ENCODE measurements at places on chromosomes 13 and 19.
A peak's percentile ranks its signal among the peaks of the same experiment; 100 is the strongest.

GRCh38 chr13:108263621-108264355, 5.7 kb upstream of the TNFSF13B start:
- DNase-seq: no peak

DNA sequence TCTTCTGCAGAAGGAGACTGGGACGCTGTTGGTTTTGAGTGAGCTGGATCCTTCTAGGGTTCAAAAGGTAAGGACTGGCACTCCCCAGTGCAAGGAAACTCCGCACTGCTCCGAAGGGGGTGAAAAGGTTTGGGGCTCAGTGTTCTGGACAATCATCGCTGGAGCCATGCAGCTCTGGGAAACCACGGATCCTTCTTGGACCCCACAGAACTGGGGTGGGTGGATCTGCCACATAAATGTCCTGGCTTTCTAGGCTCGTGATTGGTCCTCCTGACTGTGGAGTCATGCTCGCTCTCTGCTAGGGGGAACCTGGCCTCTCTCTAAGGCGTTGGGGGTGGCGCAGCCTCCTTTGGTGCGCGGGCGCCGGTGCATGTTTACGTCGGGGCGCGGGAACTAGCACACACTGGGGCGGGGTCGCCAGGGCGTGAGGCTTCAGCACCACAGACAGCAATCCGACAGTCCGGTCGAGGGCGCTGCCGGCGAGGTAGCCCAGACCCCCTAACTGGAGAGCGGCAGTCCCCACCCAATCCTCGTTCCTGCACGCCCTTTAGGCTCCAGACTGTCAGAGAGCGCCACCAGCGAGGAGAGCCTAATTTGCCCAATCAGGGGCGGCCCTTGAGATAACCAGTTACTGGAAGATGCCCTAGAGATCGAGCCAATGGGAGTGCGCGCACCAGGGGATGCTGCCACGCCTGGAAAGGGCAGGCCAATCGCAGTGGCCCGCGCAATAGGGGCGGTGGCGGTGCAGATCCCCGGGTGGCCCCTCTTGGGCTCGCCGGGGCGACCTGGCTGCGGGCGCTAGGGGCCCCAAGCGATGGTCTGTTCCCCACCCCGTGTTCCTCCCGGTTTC, 913 bp upstream of the ELAVL3 start:
- peak; percentile 77 for DNase-seq

- DNase-seq: peak; percentile 55
Observed at GRCh38 chr19:41785653-41786052, 10.7 kb upstream of the CEACAM3 start.

DNA sequence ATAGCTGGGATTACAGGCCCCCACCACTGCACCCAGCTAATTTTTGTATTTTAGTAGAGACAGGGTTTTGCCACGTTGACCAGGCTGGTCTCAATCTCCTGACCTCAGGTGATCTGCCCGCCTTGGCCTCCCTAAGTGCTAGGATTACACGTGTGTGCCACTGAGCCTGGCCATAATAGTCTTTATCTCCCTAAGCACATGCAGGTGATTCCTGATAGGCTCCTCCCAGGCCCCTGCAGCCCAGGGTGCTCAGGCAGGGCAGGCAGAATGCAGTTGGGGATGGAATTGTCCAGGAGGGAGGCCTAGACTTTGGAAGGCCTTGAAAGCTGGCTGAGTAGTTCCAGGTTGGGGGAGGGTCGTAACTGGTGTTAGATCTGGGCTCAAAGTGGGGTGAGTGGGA, 8.5 kb downstream of the ZNF526 start:
- no peak for DNase-seq

DNA sequence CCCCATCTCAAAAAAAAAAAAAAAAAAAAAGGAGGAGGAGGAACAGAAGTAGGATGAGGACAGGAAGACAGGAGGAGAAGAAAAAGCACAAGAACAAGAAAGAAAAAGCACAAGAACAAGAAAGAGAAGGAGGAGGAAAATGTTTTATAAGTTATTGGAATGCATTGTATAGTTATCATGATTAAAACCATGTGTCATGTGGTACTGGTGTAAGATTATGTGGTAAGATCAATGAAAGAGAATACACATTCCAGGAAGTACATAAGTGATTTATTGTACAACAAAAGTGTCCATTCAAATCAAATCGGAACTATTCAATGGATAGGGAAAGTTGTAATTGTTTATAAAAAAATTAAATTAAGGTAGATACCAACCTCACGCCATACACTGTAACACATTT, 167.7 kb downstream of the MZT1 start:
- DNase-seq: no peak

- no peak for DNase-seq
Observed at GRCh38 chr19:12946731-12947496, 1.3 kb downstream of the RAD23A start.

DNA sequence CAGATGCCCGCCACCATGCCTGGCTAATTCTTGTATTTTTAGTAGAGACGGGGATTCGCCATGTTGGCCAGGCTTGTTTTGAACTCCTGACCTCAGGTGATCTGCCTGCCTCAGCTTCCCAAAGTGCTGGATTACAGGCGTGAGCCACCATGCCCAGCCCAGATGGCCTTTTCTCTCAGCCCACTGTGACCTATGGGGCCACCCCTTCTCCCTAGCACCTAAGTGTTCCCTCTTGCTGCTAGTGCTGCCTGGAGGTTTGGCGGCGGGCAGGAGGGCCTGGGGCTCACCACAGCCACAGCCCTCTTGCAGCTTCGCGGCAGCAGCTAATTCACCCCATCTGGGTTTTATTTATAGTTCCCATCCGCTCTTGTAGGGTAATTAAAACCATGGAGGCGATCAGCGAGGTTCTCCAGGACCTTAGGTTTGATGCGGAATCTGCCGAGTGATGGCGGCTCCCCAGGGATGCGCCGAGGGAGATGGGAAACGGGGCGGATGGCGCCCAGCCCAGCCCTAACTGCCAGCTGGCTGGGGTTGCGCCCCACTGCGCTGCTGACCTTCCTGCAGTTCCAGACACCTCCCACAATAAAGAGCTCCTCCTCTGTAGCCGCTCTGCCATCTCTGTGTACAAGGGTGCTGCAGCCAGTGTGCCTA, 3.3 kb downstream of the REX1BD start:
- no peak for DNase-seq

- DNase-seq: no peak
Observed at GRCh38 chr13:33497146-33497845, 211.7 kb upstream of the STARD13 start.

DNA sequence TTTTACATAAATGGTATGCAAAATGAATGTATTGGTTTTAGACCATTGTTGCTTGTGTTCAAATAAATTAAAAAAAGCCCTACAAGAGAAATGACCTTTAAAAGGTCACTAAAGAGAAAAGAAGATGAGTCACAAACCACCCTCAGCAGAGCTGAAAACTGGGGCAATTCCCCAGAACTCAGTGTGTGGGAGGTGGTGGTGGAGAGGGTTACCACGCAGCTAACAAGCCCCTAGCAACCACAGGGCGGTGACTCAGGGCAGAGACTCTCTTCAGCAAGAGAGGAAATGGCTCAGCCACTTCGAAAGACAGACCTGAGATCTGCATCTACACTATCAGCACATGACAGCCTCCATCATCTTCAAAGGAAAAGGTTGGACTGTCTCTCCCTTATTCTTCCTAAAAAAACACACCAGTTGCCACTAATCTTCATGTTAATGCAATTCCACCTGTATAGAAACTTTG, 29.4 kb upstream of the NDFIP2 start:
- peak; percentile 67 for DNase-seq

- no peak for DNase-seq
Observed at GRCh38 chr19:48113190-48113917, 2.7 kb upstream of the PLA2G4C start.

DNA sequence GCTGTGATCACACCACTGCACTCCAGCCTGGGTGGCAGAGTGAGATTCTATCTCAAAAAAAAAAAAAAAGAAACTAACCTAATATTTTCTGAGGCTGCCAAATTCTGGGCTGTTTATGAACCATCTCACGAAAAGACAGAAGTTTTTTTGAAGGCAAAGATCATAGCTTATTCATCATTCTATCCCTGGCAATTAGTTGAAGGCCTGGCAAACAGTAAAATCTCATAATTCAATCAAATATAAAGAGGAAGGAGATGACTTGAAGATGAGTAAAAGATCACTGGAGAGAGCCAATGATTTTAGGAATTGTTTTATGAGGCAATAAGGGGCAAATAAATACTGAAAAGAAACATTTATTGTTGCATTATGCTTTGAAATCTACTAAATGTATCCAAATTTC, 216.5 kb downstream of the DCLK1 start:
- DNase-seq: no peak

GRCh38 chr13:74629985-74630384, 495.8 kb upstream of the KLF12 start:
- no peak for DNase-seq

DNA sequence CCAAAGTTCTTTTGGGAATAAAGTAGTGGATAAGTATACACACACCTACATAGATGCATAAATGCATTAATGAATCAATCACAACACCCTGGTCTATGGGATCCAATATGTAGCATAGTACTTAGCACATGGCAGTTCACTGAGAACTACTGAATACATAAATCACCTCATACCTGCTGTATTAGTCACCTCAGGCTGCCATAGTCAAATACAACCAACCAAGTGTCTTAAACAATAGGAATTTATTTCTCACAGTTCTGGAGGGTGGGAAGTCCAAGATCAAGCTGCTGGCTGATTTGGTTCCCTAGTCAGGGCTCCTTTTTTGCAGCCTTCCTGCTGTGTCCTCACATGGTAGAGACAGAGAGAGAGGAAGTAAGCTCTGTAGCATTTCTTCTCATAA, 228.2 kb downstream of the NHLRC3 start:
- no peak for DNase-seq

- no peak for DNase-seq
Observed at GRCh38 chr19:38173291-38174041, 50.6 kb downstream of the DPF1 start.

DNA sequence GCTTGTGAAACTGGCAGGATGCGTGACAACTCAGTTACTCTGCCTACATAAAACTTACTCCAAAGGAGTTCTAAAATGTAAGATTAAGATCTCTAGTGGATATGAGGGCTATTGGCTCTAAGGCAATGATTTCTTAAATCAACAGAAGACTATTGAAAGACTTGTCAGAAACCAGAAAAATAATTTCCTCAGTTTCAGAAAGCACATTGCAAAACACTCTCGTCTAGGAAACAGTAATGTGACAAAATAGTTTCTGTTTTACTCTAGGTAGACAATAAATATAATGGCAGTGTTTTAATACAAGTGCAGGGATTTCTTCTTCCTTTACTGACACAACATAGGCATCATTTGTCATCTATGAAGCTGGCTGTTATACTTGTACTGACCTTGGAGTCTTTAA, 230.1 kb downstream of the KCTD12 start:
- DNase-seq: no peak

- no peak for DNase-seq
Observed at GRCh38 chr13:56332671-56333070, 808.0 kb upstream of the PRR20A start.

DNA sequence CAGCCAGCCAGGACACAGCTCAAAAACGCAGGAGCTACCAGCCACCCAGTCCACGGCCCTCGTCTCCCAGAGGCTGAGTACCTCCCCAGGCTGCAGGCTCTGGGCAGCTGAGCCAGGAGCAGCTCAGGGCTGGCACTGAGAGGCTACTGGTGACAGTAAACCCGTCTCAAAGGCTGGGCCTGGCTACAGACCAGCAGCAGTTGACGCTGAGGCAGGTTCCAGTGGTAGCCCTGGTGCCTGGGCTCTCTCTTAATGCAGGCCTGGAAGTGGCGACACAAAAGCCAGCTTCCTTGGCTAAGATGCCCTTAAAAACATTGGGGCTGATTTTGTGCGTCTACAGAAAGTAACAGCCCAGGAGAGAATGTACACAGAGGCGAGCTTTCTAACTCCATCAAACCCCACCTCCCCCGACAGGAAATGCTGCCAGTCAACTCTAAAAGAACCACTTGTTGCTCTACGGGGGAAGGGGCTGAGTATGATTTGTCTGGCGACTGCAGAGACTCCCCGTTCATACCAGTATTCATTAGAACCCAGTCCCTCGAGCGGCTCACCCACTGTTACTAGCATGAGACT, 126.3 kb downstream of the STK24 start:
- DNase-seq: no peak

- DNase-seq: no peak
Observed at GRCh38 chr19:5285311-5285710, 55.3 kb downstream of the PTPRS start.

DNA sequence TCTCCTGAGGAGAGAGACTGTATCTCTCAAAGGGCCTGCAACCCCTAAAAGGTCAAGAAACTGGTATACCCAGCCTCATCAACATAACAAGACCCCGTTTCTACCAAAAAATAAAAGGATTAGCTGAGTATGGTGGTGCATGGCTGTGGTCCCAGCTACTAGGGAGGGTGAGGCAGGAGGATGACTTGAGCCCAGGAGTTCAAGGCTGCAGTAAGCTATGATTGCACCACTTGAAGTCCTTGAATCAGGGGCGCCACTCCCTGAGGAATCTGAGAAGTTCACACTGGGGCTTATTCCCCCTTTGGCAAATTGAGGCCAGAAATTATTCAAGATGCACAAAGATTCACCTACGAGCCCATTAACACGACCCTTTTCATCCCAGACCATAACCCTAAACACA, 83.0 kb downstream of the TSHZ3 start:
- no peak for DNase-seq

- no peak for DNase-seq
Observed at GRCh38 chr19:32415669-32416068, 10.1 kb downstream of the DPY19L3 start.

GRCh38 chr19:50542943-50543342, 25.3 kb downstream of the LRRC4B start:
- DNase-seq: no peak

DNA sequence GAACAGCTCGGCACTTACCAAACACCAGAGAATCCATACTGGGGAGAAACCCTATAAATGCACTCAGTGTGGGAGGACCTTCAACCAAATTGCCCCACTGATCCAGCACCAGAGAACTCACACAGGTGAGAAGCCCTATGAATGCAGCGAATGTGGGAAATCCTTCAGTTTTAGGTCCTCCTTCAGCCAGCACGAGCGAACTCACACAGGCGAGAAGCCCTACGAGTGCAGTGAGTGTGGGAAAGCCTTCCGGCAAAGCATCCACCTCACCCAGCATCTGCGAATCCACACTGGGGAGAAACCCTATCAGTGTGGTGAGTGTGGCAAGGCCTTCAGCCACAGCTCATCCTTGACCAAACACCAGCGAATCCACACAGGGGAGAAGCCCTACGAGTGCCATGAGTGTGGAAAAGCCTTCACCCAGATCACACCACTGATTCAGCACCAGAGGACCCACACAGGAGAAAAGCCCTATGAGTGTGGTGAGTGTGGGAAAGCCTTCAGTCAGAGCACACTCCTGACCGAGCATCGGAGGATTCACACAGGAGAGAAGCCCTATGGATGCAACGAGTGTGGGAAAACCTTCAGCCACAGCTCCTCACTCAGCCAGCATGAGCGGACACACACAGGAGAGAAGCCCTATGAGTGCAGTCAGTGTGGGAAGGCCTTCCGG, 8.3 kb downstream of the ZNF135 start:
- no peak for DNase-seq

GRCh38 chr13:112530861-112531260, 57.1 kb downstream of the TUBGCP3 start:
- DNase-seq: no peak

DNA sequence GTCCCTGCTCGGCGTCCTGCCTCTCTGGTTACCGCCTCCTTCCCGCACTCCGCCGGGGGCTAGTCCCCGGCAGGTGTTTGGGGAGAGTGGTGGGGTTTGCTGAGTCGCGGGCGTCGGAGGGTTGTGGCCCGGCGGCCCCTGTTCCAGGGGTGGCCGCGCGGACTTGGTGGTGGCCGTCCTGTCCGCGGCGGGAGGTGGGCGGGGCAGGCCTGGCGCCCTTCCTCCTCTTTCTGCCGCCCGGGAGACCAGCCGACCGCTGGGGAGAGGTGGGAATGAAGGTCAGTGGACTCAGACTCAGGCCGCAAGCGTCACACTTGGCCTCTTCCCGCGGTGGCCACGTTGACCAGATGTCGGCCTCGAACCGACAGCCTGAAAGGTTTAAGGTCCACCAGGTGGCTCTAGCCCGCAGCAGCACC, 61.8 kb downstream of the ZNF723 start:
- DNase-seq: no peak
